ENCODE measurements at places on chromosomes 5 and 9.
A peak's percentile ranks its signal among the peaks of the same experiment; 100 is the strongest.

- no peak for DNase-seq
Measured at GRCh38 chr9:98010445-98010844, 27.3 kb downstream of the ANP32B start.

GRCh38 chr5:169809281-169809680 is 171.0 kb downstream of the INSYN2B start:
- DNase-seq: no peak

DNA sequence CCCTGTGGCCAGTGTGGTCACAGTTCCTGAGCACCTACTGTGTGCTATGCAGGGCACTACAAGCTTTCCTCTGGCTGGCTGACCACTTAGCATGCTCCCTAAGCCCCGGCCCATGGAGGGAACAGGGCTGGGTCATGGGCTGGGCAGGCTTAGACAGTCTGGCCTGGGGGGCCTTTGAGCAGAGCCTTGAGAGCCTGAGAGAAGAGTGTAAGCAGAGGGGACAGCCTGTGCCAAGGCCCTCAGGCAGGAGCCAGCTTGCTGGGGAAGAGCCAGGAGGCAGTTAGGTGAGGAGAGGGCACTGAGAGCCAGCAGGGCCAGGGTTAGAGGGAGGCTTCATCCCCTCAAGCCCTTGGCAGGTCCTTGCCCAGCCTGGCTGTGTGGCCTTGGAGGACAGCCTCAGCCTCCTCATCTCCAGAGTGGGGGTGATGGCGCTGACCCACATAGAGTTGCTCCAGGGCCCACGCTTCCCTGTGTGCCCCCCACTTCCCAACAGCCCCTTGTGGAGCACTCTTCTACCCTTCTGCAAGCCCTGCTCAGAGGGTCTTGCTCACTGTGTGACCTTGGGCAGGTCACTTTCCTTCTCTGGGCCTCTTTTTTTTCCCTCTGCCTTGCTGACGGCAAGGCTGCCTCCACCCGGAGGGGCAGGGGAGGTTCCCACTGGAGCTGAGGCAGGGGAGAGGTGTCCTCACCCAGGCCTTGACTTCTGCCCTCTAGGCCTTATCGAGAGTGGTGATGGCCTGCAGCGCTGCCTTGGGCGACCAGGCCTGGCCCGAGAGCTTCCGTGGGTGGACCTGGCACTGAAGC is 107.1 kb downstream of the PHF2 start:
- no peak for DNase-seq

GRCh38 chr9:6184749-6185645 is 30.6 kb upstream of the IL33 start:
- no peak for DNase-seq

- DNase-seq: peak; percentile 55
Measured at GRCh38 chr5:150636391-150637244, 3.8 kb upstream of the SYNPO start.

GRCh38 chr5:173782671-173783101 is 105.5 kb upstream of the CPEB4 start:
- no peak for DNase-seq

- DNase-seq: no peak
Measured at GRCh38 chr5:58993461-58993860, 410.6 kb downstream of the RAB3C start.

DNA sequence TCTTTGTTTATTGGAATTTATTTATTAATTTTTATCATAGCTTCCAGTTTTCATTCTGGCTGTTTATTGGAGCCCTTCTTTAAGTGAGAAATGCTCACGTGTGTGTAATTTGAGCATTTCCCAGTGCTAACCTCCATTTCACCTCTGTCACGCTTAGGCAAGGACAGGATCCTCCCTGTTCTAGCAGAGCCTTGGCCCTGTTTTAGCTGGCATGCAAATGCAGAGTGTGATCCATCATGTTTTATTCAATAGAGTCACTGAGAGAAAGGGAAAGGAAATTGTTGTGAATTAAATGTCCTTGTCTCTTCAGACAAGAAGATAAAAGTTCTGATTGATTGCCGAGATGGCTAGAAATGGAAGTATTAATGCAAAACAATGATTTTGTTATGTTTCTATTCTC is 137.3 kb upstream of the ACO1 start:
- DNase-seq: no peak

GRCh38 chr5:147555176-147555575 is 45.3 kb upstream of the DPYSL3 start:
- DNase-seq: no peak

- DNase-seq: no peak
Measured at GRCh38 chr5:35145012-35145411, 85.3 kb downstream of the PRLR start.

DNA sequence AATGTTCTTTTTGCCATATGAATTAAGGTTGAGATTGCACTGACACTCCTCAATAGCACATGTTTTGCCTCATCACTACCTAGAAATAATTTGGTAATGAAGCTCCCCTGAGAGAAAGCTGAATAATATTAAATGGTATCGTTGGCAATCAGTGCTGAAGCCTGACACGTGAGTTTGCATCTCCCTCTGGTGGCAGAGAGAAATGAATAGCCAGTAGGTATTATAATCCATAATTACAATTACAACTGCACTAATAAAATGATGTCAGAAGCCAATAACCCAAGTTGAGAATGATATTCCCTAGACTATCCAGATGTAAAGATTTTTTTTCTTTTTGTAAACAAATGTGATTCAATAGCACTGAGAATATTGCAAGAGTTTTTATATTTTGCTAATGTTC is 700.3 kb downstream of the PTPRD start:
- peak; percentile 9 for DNase-seq

DNA sequence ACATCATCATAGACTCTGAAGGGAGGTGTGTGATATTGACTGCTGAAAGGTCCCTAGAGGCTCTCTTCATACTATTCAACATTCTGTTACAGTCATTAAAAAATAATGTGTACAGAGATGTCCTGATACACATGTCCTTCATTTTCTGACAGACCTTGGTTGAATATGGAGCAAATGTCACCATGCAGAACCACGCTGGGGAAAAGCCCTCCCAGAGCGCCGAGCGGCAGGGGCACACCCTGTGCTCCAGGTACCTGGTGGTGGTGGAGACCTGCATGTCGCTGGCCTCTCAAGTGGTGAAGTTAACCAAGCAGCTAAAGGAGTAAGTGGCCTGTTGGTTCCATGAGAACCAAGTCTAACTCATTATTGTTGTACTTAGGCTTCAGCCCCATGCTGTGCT is 132.4 kb downstream of the SNCAIP start:
- no peak for DNase-seq

- no peak for DNase-seq
Measured at GRCh38 chr5:101943784-101944183, 352.3 kb downstream of the SLCO4C1 start.

DNA sequence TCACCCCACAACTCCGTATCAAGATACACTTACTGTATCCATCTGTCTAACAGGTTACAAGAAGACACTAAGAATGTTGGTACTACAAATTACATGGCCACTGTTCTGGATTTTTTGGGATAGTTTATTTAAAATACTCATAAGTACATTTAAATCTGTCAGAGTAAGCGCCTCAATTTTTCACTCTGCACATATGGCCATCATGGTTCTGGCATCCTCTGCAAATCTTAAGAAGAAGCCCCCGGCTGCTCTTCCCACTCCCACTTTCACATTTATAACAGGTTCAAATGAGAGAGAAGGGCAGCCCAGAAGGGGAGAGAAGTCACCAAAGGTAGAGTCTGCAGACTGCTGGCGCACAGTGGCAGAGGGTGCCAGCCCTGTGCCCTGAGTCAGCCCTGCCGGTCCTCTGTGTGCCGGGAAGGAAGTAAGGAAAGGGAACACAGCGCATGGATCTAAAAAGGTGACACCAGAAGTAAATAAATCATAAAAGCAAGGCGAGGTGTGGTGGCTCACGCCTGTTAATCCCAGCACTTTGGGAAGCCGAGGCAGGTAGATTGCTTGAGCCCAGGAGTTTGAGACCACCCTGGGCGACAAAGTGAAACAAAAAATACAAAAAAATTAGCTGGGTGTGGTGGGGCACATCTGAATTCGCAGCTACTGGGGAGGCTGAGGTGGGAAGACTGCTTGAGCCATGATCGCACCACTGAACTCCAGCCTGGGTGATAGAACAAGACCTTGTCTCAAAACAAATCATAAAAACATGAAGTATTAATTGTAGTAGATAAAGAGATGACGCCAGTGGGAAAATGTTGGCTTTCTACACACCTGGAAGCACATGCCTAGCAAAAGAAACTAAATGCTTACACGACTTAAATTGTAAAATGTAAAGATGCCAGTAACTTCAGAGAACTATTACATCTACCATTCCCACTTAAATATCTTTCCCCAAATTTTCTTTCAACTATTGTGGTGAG is 30.0 kb downstream of the RNF130 start:
- DNase-seq: no peak

- no peak for DNase-seq
Measured at GRCh38 chr5:22057012-22057411, 796.1 kb downstream of the CDH12 start.

DNA sequence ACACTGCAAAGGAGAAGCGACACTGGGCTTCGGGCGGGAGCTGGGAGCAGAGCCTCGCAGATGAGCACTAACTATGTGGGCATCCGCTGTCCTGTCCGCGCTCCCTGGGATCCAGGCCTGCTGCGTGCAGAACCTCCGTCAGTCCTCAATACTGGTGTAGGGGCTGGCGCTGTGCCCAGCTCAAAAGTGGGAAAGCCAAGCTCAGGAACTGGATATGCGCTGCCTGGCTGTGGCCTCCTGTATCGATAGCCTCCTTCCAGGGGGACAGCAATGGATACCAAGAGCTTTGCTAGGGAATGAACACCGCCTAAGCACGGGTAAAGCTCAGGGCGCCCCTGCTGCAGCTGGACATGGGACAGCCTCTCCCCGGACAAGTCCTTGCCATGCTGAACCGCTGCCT is 270.4 kb downstream of the NSG2 start:
- no peak for DNase-seq

DNA sequence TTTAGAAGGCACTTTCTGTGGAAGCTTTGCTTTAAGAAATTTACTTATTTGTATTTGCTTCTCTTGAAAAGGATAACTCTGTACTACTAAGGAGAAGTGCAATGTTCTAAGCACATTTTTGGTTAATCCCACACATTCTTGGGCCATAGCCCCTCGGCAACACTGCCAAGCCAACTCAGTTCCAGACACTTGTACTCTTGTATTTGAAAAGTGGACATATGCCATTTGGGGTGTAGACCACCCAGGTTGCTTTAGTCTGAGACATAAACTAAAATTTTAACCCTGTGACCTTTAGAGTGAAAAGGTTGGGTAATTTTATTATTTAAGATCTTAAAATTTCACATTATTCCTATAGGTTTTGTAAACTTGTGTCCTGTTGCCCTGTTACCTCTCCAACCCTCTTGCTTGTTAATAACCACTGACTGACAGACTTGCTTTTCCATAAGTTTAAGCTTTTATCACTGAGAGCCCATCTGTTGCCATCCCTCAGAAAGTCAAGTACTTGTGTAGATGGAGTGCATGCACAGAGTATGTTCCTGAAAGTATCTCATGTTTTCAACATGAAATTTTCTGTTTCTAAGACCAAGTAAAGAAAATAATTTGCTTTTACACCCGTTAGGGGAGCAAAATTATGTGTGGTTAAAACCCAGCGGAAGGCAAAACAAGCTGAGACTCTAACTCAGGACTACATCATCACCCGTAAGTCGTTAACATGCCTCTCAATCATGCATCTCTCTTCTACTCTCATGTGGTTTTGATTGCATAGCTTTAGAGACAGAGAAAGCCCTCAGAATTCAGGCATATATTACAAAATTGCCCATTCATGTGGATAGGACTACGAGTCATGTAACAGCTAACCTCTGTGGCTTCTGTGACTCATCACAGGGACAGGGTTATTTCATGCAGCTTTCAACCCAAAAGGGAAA is 117.3 kb downstream of the GDNF start:
- peak; percentile 82 for DNase-seq

DNA sequence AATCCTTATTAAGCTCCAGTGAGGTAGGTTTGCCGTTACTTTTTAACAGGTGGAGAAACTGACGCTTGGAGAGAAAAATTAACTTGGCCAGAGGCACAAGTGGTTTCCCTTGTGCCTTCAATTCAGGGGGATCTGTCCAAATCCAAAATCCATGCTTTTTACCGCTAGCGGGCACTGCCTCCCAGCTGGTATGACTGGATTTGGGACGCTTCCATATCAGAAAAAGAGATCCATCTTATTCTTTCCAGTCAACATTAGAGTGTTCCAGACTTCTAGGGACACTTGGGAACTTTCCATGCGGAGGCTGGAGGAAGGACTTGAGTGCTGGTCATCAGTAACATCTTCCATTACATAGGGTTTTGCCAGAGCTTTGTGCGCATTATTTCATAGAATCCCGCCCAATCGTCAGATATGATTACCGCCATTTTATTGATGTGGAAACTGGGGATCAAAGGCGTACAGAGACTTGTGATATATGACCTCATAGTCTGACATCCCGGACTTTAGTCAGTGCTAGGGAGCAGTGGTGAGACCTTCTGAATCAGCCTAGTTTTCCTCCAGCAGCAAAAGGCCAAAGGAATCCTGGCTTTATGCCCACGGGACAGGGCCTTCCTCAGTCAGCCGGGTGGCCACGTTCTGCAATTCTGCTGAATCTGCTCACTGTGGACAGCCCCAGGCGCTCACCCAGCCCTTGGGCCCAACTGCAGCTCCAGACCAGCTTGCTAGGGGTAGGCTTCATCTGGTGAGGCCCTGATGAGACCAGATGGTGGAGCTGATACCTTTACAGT is 1.1 kb upstream of the GNPDA1 start:
- peak; percentile 44 for DNase-seq

- no peak for DNase-seq
Measured at GRCh38 chr5:55626790-55627189, 85.3 kb downstream of the SLC38A9 start.

DNA sequence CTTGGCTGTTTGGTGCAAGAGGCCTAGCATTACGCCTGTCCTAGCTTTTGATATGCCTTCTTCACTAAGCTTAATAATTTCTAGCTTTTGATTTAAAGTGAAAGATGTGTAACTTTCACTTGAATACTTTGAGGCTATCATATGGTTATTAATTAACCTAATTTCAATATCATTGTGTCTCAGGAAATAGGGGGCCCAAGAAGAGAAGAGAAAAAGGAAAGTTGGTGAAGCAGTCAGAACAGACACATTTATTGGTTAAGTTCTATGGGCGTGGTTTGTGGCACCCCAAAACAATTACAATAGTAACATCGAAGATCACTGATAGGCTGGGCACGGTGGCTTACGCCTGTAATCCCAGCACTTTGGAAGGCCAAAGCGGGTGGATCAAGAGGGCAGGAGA is 40.9 kb upstream of the F2RL2 start:
- DNase-seq: no peak

DNA sequence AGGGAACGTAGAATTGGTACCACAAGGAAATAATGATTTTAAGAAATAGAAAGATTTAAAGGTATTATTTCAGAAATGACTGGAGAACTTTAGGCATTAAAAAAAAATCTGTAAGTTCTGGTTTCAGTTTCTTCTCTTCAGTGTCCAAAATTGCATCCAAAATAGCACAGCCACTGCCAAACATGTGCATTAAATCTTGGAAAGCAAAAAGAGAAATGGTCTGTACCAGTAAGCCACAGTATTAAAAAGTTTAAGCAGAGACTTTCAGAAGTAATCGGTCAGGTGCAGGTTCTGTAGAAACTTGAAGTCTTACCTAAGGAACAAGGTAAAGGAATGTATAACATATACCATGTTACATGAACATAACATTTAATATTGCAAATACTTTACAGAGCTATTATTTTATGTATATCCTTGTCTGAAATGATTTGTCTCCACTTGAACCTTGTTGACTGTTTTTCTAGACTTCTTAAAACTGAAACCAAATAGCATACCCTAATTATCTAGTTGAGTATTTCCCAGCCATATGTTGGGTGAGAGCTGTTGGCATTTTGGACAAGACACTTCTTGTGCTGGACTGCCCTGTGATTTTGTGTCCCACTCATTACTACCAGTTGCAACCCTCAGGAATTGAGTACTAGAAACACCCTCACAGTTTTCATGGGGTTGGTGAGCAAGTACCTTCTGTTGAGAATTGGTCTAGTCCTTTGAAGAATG is 32.1 kb downstream of the NIPBL start:
- DNase-seq: no peak
